Activated naive CD8-positive, alpha-beta T cell treated with anti-CD3 and anti-CD28 coated beads for 36 hours (primary cell): ENCODE measurements at places on chromosomes 11 and 22.
A peak's percentile ranks its signal among the peaks of the same experiment; 100 is the strongest.

- DNase-seq = no peak
These were observed 10.3 kb downstream of the MAPK8IP1 start for GRCh38 chr11:45895553-45896259.

- DNase-seq = no peak
These were observed 119.3 kb upstream of the SERPIND1 start for GRCh38 chr22:20654343-20655208.

- no peak for DNase-seq
These were observed 127.5 kb upstream of the ANO1 start for GRCh38 chr11:69950621-69951020.

DNA sequence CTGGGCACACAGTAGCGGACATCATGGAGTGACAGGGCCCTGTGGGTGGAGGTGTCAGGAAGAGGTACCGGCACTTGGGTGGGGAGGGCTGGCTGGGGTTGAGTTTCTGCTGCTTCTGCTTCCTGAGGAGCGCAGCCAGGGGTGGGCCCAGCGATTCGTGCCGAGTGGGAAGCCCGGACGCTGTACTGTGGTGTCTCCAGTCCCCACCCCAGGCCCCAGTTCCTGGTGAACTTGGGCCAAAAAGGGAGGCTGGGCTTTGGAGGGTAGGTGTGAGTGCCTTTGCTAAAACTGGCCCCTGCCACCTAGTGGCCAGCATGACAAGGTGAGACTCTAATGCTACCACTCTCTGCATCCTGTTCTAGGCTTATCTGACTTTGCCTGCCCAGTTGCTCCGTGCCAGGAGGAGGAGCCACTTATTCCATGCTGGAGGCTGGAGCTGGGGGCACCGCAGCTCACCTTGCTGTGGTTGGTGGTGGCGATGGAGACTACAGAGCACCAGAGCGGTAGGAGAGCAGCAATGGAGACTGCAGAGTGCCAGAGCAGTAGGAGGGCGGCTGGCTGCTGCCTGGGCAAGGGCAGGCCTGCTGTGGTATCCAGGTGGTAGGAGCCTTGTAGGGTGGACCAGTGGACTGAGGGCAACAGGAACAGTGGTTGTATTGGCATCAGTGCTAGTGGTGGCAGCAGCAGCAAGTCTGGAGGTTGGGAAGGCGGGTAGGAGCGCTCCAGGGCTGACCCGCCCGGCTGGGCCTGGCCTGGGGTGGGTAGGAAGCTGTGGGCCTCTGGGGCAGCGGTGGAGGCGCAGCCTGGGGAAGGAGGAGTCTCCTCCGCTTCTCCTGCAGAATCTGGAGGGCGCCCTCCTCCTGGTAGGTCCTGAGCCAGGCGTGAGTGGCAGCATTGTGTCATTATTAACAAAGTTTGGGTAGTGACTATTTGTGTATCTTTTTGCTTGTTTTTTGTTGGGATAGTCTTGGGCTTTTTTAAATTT is 2.2 kb upstream of the RFPL2 start:
- DNase-seq = peak; percentile 30

DNA sequence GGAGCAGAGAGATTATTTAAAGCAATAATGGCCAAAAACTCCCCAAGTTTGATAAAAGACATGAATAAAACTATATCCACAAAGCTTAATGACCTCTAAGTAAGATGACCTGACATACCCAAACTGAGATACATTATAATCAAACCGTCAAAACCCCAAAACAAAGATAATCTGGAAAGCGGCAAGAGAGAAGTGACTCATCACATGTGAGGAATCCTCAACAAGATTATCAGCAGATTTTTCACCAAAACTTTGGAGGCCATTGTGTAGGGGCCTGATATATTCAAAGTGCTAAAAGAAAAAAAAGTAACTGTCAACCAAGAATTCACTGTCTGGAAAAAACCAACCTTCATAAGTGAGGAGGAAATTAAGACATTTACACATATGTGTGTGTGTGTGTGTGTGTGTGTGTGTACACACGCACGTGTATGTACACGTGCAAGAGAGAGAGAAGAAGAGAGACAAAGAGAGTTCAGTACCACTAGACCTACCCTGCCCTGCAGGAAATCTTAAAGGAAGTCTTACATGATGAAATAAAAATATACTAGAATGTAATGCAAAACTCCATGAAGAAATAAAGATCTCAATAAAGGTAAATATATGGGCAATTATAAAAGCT is 752.4 kb downstream of the NELL1 start:
- no peak for DNase-seq

- DNase-seq = no peak
These were observed 28.9 kb upstream of the SHISAL1 start for GRCh38 chr22:44341431-44342346.

DNA sequence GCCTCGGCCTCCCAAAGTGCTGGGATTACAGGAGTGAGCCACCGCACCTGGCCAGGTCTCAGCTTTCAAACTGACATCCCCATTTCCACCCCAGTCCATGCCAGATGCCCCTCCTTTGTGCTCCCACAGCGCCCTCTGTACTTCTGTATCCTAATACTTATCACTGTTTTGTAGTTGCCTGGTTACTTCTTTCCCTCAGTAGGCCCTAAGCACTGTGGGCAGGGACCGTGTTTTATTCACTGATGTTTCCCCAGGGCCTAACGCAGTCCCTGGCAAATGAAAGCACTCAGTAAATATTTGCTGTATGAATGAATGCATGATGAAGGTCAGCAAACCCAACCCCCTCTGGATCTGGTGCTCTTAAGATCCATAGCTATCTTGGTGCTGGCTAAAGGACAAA is 2.2 kb upstream of the TRIM3 start:
- DNase-seq = no peak

GRCh38 chr11:88814076-88814475 is 251.7 kb downstream of the GRM5 start:
- no peak for DNase-seq

DNA sequence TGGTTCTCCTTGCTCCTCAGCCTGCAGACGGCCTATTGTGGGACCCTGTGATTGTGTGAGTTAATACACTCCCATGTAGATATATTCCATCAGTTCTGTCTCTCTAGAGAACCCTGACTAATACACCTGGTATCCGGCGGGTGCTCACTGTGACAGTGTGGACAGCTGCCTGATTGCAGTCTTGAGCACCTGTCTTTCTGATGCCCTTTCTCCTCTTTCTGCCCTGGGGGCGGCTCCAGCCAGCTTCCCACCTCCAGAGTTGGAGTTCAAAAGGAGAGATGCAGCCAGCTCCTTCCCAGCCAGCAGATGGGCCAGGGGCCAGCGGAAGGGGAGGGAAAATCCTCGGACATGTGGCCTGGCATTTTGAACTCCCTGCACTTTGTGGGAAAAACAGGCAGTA is 15.0 kb downstream of the SMIM38 start:
- DNase-seq = no peak

GRCh38 chr11:19474954-19475721 is 234.4 kb upstream of the E2F8 start:
- DNase-seq = no peak
